Left cardiac atrium (tissue), 4 donors: ENCODE measurements at places on chromosomes 7 and 10. TPM values are rescaled to one million over a fixed set of nuclear protein-coding genes. Genes with fewer than 3 reads are reported as not detected.

The CD36 gene
- total RNA-seq: 831 TPM

The CARD11 gene
- 1.3 TPM for total RNA-seq

The GPR85 gene
- 1.9 TPM for total RNA-seq

The TMEM236 gene
- 0.94 TPM for total RNA-seq

The SFR1 gene
- 7.0 TPM for total RNA-seq

The ACSL5 gene
- 10.5 TPM for total RNA-seq

The HTR5A gene
- total RNA-seq: not detected

The NSUN5 gene
- 15.6 TPM for total RNA-seq

The STAG3 gene
- total RNA-seq: 0.68 TPM

The NPC1L1 gene
- total RNA-seq: 0.09 TPM

The WEE2 gene
- not detected for total RNA-seq

The DEPP1 gene
- 36.7 TPM for total RNA-seq

The LEP gene
- 25.6 TPM for total RNA-seq

The PALD1 gene
- 8.3 TPM for total RNA-seq

The TEX36 gene
- not detected for total RNA-seq

The SLC16A12 gene
- 6.2 TPM for total RNA-seq

The FFAR4 gene
- total RNA-seq: 0.39 TPM

The CCM2 gene
- 33.5 TPM for total RNA-seq

The GPR158 gene
- 0.05 TPM for total RNA-seq

The IL15RA gene
- 10.9 TPM for total RNA-seq

The DPP6 gene
- 0.56 TPM for total RNA-seq

The DNTT gene
- not detected for total RNA-seq

The GSTO2 gene
- total RNA-seq: 0.92 TPM

The ZNF735 gene
- total RNA-seq: not detected

The KCNIP2 gene
- total RNA-seq: 335 TPM

The SSC4D gene
- 1.4 TPM for total RNA-seq

The SFRP5 gene
- total RNA-seq: 83.6 TPM

The SRGN gene
- 89.7 TPM for total RNA-seq

The GUSB gene
- 25.8 TPM for total RNA-seq

The CADPS2 gene
- 14.4 TPM for total RNA-seq

The ZNRF2 gene
- total RNA-seq: 7.7 TPM

The ASB10 gene
- total RNA-seq: 8.2 TPM

The SPDYE5 gene
- total RNA-seq: not detected

The PRKAG2 gene
- 253 TPM for total RNA-seq

The CPVL gene
- total RNA-seq: 15.3 TPM

The FOXP2 gene
- total RNA-seq: 5.5 TPM

The CYP3A7 gene
- not detected for total RNA-seq

The GNG11 gene
- total RNA-seq: 19.8 TPM

The SPDYE6 gene
- total RNA-seq: not detected

The VAX1 gene
- not detected for total RNA-seq

The UBE2H gene
- 77.8 TPM for total RNA-seq

The GFRA1 gene
- 4.9 TPM for total RNA-seq

The VENTX gene
- 1.3 TPM for total RNA-seq

The SFTPA1 gene
- not detected for total RNA-seq

The PAPOLB gene
- total RNA-seq: 0.06 TPM

The TRPV6 gene
- 0.24 TPM for total RNA-seq

The ABHD11 gene
- 27.4 TPM for total RNA-seq

The BNIP3 gene
- total RNA-seq: 67.1 TPM

The RAMP3 gene
- 40.8 TPM for total RNA-seq

The STX1A gene
- total RNA-seq: 2.0 TPM

The DYDC2 gene
- total RNA-seq: not detected

The EPDR1 gene
- total RNA-seq: 19.2 TPM

The PPP1R3C gene
- total RNA-seq: 184 TPM

The CDC14C gene
- total RNA-seq: not detected
